ENCODE measurements at places on chromosomes 12 and 14.
A peak's percentile ranks its signal among the peaks of the same experiment; 100 is the strongest.

- DNase-seq, result no peak
Observed at GRCh38 chr14:66477567-66477966, 8.6 kb upstream of the CCDC196 start.

DNA sequence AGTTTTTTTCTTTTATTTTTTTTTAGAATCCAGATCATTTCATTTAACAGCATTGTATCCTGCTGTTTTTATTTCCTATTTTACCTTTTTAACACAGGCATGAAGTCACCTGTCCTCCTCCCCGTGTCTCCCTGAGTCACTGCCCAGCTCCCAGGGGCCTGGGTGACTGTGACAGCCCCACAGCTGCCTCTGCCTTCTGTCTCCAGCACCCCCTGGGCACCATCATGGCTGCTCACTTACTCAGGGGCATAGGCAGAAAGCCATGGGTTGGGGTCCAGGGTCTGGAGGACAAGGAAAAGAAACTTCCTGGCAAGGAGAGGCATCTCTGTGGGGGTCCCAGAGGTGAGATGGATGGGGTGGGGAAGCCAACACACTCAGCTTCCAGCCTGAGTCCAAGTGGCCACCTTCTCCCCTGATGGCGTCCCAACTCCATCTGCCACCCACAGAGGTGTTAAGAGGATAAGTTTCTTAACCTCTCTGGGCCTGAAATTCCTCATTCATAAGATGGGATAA lies 25.3 kb downstream of the TMEM63C start:
- no peak for DNase-seq

DNA sequence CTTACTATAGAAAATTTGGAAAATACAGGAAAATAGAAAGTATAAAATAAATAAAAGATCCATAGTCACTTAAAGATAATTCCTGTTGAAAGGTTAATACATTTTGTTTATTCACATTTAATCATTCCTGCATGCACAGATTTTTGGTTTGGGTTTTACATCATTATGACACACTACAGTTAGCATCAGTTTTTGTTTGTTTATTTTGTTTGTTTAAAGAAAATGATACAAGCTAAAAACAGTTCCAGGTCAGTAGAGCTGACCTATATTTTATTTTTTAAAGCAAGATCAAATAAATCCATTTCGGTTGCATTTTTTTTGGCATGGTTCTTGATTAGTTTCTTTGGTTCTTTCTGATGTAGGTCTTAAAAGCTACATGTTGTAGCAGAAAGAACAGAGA lies 68.8 kb upstream of the CCDC91 start:
- no peak for DNase-seq

GRCh38 chr14:31717294-31718085 lies 156.3 kb downstream of the NUBPL start:
- no peak for DNase-seq

- DNase-seq, result no peak
Observed at GRCh38 chr12:48194799-48195201, 8.3 kb downstream of the OR10AD1 start.

DNA sequence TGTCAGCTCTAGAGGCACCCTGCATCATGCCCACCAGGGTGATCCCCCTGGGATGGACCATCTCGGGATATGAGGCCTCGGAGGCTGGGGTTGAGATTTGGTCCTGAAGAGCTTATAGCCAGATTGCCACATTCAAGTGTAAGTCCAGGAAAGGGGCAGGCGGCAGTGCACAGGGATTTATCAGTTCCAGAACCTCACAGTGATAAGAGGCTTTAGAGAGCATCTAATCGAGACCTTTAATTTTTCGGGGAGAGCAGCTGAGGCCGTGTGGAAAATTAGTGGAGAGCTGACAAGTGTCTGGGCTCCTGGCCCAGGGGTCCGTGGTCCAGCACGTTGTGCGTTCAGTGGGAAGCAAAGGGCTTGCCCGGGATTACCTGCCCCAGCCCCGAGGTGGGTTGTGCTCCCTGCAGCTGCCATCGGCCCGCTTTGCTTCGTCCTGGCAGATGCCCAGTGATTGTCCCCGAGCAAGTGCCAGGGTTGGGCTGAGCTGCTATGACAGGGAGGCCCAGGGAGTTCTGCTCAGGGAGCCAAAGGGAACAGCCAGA lies 52.1 kb downstream of the C14orf132 start:
- DNase-seq, result no peak

GRCh38 chr14:76984787-76985375 lies 43.6 kb downstream of the IRF2BPL start:
- DNase-seq, result no peak

DNA sequence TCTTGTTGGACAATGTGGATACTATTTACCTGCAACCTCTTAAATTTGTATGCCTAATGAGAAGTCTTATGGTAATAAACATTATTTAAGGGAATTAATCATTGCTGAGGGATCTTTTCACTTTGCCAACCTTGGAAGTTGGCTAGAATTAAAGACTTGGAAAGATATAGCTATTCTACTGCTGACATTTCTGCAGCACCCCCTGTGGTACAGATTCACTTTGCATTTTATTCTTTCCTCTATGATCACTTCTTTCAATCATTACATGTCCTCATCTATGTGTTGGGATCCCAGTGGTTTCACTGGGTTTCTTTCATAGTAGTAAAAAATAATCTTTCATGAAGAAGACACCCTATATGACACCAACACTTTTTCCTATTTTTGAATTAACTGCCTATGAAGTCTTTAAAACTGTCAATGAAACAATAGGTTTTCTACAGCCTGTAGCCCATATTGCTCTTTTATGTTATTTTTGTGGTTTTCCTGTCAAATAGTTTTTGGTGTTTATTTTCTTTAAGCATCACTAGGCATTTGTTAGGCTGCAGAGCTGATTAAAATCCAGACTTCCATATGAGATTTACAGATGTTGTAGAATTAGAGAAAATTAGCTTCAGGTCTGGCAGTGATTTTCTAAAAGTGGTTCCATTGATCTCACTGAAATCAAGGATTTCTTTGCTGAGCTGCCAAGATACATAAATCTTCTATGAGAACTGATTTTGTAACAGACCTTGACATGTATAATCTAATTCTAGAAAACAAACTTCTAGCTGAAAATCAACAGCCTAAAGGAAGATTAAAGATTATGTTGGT lies 256.1 kb downstream of the NAV3 start:
- no peak for DNase-seq

DNA sequence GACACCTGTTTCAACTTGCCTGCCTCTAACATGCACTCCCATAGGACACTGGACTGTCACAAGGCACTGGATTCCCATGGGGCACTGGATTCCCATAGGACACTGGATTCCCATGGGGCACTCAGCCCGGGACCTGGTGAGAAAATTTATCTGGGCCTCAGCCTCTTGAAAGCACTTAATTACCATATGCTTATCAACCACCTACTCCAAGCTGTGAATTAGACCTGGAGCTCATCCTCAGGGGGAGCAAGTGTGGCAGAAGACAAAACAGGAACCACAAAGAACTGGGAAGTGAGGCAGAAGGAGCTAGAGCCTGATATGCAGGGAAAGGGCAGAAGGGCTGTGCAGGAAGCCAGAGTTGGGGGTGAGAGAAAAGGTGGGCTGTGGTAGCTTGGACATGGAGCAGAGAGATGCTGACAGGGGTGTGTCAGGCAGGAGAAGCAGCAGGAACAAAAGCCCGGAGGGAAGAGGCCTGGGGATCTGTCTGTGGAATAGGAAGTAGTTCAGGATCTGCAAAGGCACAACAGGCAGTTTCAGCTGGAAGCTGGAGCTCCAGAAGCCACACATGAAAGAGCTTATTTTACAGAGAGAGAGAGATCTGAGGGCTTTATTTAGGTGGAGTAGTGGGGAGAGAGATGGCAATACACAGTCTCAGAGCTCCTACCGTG lies 3.1 kb downstream of the KRT82 start:
- no peak for DNase-seq

DNA sequence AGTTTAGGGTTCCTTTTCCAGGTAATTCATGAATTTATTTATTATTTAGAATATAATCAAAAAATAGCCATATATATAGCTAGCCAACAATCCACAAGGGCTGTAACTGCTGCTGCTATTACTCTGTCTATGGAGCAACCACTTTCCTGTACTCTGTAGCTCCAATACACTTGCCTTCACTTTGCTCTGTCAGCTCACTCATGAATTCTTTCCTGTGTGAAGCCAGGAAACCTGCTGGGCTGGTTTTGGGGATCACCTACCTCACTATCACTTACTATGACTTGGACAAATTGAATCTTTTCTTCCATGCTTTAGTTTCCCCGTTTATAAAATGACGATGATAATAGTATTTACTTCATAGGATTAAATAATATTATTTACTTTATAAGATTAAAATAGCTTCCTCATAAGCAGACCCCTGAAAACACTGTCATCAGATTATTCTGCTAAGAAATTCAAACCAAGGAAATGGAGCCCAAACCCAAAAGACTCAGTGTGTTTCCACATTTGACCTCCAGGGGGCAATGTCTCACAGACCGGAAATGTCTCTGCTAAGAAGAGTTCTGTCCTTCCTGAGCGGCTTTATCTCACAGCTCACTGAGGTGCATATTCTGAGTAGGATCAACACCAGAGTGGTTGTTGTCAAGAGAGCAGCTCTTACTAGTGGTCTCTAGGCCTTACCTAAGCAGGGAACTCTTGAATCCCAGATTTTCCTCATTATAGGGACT lies 457.1 kb downstream of the DAD1 start:
- DNase-seq, result peak; percentile 11

Data from T-helper 9 cell (primary cell).